ENCODE measurements at places on chromosomes 6 and 20.

GRCh38 chr6:38171997-38172738, 352.6 kb downstream of the ZFAND3 start:
- no peak for DNase-seq

- DNase-seq, result peak; percentile 86
These were observed 98.3 kb downstream of the RAMACL start for GRCh38 chr6:166488076-166488685.

- DNase-seq, result no peak
These were observed 136.1 kb upstream of the THEMIS start for GRCh38 chr6:128036808-128037570.

GRCh38 chr6:166417285-166417691, 34.5 kb upstream of the MPC1 start:
- DNase-seq, result no peak

- DNase-seq, result no peak
These were observed 36.5 kb downstream of the WDR27 start for GRCh38 chr6:169665289-169665688.

DNA sequence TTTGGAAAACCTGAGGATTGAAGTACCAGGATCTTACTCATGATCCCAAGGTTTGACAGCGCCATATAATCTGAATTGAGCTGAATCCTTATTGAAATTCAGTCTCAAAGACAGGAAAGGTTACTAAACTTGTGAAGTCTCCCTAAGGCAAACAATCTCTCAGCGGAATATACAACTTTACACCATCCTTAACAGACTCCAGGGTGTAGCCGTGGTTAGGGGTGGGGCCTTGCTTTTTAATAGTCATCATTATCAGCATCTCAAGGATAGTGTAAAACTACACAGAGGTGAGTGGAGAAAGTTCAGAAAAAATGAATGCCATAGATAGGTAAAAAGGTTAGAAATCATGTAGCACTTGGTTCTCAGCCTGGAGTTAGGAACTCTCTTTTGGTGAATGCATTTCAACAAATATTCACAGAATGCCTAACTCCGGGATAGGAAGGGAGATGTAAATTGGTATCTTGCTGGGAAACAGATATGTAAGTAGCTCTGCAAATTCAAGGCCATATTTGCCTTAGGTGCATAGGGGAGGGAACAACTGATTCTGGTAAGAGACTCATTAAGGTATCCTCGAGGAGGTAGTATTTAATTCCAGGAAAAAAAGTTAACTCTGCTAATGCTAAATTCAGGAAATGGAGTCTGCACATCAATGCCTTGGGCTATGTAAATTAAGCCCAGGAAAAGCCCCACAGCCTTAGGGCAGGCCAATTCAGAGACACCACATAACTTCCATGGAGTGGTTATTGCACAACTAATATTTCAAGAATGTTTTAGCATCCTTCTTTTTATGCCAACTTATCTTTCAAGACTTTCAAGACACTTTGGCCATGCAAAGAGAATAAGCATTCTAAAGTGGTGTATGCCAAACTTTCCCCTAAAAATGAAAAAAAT, 61.6 kb downstream of the SNAP25 start:
- DNase-seq, result no peak

DNA sequence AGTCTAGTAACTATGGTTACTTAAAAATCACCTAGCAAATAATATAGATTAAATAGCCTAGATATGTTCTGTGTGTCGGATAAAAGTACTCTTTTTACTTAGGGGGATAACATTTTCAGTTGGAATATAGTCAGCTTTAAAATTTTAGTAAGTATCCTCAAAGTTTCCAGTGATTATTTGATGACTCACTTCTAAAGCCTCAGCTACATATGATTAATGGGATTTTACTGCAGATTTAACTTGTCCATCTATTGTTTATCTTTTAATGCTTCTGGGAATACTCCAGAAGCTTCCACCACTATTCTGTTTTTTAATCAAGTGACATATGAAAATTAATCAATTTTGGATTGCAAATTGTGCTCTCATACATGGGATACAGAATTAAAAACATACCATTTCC, 8.7 kb upstream of the TENT5A start:
- DNase-seq, result no peak

DNA sequence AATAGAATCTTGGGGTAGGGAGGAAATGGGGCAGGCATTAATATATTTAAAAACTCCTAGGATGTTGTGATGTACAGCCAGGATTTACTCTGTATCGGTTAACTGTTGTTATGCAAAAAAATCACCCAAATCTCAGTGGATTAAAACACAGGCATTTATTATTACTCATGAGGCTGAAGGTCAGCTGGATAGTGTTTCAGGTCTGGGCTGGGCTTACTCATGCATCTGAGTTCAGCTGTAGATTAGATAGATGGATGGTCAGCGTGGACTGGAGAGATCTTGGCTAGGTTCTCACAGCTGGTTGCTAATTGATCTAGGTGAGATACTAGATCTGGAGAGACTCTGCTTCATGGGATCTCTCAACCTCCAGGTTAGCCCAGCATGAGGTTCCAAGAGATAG, 131.4 kb downstream of the BTBD3 start:
- no peak for DNase-seq

- no peak for DNase-seq
These were observed 42.0 kb downstream of the PTPRK start for GRCh38 chr6:128478230-128479047.

GRCh38 chr6:142569676-142570075, 267.9 kb downstream of the ADGRG6 start:
- no peak for DNase-seq

DNA sequence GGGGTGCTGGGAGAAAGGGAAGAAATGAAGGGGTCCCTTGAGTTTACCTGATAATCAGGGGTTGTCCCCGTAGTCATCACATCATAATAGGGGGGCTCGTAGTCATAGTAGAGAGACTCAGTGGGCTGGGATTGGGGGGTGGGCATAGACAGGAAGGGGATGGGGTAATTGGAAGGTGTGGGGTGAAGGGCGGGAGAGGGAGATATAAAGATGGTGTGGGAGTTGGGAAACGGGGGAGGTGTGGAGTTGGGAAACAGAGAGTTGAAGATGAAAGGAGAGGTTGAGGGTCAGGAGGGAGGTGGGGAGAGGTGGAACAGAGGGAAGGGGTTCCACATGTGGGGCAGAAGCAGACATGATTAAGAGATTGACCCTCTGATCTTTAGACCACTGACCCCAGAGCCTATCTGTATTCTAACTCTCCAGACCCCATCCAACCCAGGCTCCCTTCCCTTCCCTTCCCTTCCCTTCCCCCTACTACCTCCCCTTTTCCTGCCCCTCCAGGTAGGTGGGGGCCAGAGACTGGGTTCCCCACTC, 6.5 kb downstream of the COL11A2 start:
- DNase-seq, result no peak

GRCh38 chr6:47133230-47134000, 91.3 kb upstream of the ADGRF1 start:
- no peak for DNase-seq

- no peak for DNase-seq
These were observed 13.2 kb downstream of the DNAJC5 start for GRCh38 chr20:63908008-63908682.

DNA sequence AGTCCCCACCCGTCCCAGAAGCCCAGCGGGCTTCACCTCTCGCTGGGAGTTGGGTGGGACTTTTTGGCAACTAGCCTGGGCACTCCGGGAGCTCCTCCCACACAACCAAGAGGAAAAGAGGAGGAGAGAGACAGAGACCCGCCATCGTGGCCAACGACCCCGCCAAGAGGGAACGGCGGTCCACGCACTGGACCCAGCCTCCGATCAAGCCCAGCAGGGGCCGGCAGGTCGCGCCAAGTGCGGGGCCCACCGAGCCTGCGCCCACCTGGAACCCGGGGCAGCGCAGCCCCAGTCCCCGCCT, 3.0 kb upstream of the TMEM14C start:
- DNase-seq, result no peak

GRCh38 chr6:16420715-16421461, 182.5 kb downstream of the GMPR start:
- peak; percentile 15 for DNase-seq

DNA sequence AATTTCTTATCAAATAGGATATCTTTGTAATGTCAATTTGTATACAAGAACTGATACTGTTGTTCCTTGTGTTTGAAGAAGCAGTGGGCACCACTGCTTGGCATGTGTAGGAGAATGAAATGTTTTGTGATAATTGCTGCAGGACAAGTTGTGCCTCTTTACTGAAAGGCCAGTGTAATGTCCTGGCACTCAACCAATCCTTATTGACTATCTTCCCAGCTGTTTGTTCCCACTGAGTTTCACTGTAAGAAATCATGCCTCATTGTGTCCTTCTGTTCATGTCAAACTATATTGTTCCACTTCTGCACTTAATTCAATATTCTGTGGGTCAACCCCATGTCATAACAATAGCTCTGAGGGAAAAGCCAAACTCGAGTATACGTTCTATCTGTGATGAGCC, 136.1 kb upstream of the FAM83B start:
- no peak for DNase-seq

- no peak for DNase-seq
These were observed 90.2 kb upstream of the CDH4 start for GRCh38 chr20:61161726-61162390.

DNA sequence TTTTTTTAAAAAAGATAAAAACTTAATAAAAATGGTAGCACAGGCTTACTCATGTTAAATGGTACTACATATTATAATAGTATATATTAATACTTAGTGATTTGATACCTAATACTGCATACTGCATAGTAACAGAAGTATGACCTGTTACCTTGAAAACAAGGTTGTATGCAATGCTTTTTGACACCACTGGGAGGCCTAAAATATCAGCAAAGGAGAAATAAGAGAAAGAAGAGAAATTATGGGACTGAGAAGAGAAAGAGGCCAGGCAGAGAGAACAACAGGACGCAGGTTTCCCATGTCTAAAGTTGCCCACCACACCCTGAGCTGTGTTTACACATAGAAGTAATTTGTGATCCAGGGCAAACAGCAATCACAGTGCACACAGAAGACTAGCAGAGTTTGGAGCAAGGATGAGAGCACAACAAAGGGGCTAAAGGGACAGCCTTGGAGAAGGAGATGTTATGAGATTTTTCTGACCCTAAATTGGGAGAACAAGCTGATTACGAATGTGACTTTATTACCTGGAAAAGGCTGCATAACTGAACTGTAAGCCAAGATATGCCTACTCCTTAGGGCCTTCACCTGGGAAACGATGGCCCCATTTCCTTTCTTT, 73.2 kb downstream of the ROS1 start:
- DNase-seq, result no peak

DNA sequence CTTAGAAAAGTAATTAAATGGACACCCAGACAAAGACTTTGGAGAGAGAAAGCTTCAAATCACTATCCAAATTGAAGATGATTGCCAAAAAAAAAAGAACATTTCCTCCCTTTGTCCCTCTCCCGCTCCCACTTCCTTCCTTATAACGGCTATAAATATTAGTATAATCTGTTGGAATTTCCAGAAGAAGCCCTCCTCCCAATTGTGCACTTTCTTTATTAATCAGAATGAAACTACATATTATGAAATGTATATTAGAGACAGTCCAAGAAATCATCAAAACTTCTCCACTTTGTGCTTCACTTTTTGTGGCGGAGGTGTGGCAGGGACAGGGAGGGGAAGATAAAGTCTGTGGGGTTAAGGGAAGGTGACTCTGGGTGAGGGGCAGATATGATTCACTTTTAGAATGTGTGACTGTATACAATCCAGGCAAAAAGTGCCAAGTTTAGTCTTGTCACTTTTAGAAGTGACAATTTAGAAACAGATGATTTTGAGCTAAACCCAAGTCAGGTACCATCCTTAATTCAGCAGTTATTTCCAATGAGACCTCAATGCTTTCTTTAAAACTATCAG, 195.0 kb upstream of the MARCKS start:
- DNase-seq, result no peak

DNA sequence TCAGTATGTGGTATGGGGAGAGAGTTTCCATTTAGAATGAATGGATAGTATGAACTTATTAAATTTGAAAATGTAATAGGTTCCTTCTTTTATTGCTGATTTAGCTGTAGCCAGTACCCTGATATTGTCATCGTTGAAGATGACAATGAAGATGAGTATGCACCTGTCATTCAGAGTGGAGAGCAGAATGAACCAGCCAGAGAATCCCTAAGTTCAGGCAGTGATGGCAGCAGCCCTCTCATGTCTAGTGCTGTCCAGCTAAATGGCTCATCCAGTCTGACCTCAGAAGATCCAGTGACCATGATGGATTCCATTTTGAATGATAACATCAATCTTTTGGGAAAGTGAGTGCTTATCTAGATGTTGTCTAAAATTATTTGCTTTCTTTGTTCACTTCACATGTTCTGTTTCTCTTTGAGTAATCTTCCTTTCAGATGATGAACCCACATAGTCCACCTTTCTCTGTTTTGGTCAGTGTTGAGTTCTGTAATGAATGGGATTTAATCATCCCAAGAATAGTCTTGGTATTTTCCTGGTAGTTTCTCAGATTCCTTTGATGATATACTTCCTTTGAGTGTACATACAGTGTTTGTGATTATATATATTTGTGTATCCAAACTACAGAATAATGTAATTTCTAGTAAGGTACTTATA, 23.3 kb downstream of the HSF2 start:
- no peak for DNase-seq

DNA sequence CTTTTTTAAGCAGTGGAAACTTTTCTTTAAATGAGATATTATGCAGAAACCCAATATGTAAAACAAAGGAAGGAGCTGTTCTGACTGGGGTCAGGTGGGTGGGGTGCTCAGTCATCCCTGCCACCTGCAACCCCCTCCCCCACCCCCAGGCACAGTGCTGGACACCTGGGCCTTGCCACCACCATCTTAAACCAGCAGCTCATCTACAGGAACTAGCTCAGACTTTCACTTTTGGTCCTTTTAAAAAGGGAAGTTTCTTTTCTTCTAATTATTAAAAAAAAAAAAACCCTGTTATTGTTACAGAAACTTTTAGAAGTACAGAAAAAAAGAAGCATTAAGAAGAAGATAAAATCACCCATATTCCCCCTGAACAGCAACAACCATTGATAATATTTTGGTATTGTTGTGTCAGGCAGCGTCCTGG, 37.1 kb downstream of the PPP1R16B start:
- no peak for DNase-seq

DNA sequence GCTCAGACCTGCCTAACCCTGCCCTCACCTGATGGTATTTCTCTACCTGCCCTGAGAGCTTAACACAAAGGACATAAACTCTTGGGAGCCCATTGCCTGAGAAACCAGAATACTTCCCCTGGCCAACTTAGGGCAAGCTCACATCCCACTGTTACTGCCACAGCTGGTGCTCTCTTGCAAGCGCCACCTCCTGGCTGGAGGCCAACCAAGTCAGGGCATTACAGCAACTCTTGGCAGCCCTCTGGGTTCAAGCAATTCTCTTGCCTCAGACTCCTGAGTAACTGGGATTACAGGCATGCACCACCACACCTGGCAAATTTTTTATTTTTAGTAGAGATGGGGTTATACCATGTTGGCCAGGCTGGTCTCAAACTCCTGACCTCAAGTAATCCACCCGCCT, 70.1 kb downstream of the HECA start:
- DNase-seq, result no peak

GRCh38 chr6:100670056-100670455, 205.3 kb upstream of the SIM1 start:
- no peak for DNase-seq

GRCh38 chr6:43491750-43492661, 14.6 kb downstream of the TJAP1 start:
- DNase-seq, result no peak
